ENCODE measurements at places on chromosomes 6 and 20.

- DNase-seq = no peak
These were observed 18.2 kb upstream of the FRMD1 start for GRCh38 chr6:168097221-168097620.

- DNase-seq = peak; percentile 51
These were observed 17.1 kb downstream of the RPRD1B start for GRCh38 chr20:38050686-38051085.

GRCh38 chr6:36357872-36358225, 21.2 kb upstream of the BNIP5 start:
- DNase-seq = no peak

DNA sequence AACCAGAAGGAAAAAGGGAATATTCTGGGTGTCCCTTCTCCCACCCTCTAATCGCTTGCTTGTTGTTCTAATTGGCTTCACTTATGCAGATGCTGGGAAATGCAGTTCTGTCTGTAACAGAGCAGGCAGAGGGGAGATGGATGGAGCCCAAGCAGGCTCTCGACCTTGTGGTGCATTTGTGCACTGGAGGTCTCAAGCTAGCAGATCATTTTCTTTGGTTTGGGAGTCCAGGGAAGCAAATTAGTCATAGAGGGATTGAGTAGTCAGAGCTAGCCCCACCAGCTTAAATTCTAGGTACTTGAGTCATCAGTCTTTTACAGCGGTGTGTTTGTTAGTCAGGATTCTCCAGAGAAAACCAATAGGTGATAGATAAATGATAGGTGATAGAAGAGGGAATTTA, 234.7 kb upstream of the ECI2 start:
- DNase-seq = peak; percentile 88

- DNase-seq = peak; percentile 95
These were observed 122.8 kb downstream of the ALDH8A1 start for GRCh38 chr6:134826889-134827737.

GRCh38 chr20:1108437-1108920, 9.9 kb upstream of the PSMF1 start:
- peak; percentile 70 for DNase-seq

DNA sequence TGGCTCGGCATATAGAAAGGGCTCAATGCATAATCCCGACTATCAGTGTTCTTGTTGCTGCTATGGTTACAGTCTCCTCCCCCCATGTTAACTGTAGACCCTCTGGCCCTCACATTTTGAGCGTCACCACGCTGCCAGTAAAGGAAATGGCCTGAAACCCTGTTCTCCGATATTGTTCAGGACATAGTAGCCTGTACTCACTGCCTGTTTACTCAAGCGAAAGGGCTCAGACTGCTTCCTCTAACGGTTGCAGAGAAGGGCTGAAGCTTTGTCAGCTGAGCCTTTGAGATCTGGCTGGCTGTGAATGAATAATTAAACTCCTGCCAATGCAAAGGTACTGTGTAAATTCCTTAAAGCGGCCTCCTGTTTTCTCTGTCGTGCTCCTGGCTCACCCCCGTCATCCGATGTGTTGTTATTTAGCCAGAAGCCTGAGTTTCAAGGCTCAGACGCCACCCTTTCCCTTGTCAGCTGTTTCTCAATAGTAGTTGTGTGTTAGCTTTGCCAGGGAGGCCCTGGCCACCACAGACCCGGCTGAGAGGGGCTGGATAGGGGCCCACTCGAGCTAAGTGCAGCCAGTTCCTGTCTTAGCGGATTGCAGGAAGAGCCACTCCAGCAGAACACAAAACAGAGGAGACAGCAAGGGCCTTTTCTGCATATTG, 31.2 kb upstream of the RALGAPA2 start:
- DNase-seq = no peak

- no peak for DNase-seq
These were observed 198.3 kb upstream of the SMLR1 start for GRCh38 chr6:130628862-130629261.

- DNase-seq = no peak
These were observed 91.1 kb upstream of the OPRM1 start for GRCh38 chr6:153947808-153948447.

DNA sequence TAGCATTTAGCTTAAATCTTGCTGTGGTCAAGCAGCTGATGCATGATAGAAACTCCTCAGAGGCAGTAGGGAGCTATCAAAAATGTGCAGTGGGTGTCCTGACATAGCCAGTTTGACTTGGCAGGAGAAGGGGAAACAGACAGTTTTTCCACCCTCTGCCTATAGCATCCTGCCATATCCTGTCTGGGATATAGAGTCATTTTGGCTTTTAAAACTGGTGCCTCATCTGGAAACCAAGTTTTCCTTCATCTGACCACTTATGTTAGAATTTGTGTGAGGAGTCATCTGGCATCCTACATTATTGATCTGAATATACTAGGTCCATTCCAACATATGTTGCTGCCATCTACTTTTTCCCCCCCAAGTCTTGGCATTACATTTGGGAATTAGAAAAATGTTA, 284.1 kb downstream of the CD109 start:
- DNase-seq = no peak

DNA sequence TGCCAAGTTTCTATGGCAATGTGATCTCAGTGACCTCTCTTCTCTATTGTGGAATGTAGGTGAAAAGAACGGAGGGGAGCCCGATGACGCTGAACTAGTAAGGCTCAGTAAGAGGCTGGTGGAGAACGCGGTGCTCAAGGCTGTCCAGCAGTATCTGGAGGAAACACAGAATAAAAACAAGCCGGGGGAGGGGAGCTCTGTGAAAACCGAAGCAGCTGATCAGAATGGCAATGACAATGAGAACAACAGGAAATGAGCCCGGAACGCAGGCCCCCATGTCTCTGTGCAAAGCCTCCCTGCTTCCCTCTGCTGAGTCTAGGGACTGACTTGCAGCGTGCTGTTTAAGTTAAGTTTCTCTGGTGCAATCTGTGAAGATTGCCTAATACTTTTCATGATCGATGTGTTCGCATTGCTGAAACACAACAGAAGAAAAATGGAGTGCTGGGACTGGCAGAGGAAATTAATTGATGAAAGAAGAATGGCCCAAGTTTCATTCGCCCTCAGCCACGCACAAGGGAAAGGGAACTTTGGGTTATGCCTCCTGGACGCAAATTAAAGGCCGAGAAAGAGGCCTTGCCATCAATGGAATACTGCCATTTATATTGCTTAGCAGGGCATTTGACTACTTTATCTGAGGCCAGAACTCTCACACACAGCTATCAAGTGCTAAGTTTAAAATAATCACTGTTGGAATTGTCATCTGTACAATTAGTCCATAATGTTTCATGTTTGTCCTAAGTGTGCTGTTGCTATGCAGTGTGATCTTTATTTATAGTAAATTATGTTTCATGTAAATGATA, 146.4 kb downstream of the AKAP7 start:
- no peak for DNase-seq

GRCh38 chr6:11429577-11429976, 108.0 kb upstream of the TMEM170B start:
- DNase-seq = no peak

DNA sequence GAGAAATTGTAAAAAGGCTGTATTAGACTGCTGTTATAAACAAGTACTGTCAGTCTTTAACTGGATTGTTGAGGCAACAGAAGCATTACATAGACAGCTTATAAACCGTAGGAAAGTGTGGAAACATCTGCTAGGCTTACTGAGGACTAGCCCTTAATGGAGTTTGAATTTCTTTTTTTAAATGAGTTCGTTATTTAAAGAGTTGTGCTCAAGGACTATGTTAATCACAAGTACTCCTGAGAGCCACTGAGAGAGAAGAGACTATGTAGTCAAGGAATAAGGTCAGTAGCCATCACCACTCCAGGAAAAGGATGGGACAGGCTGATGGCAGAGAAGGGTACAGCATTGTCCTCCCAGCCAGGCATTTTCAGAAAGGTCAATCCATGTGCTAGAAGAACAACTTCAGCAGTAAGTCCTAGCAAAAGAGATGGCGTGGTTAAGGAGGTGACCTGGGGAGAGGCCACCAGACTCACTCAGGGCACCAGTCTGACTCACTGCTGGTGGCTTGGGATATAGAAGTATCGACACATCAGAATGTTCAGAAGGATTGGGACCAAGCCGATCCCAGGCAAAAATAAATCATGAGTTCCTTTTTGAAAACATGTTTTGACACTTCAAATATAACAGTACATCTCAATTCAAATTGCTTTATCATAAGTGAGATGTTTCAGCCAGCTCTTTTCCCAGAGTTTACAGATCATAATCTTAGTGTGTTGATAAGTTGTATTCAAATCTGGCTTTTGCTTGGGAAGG, 6.4 kb downstream of the RPS12 start:
- peak; percentile 58 for DNase-seq

DNA sequence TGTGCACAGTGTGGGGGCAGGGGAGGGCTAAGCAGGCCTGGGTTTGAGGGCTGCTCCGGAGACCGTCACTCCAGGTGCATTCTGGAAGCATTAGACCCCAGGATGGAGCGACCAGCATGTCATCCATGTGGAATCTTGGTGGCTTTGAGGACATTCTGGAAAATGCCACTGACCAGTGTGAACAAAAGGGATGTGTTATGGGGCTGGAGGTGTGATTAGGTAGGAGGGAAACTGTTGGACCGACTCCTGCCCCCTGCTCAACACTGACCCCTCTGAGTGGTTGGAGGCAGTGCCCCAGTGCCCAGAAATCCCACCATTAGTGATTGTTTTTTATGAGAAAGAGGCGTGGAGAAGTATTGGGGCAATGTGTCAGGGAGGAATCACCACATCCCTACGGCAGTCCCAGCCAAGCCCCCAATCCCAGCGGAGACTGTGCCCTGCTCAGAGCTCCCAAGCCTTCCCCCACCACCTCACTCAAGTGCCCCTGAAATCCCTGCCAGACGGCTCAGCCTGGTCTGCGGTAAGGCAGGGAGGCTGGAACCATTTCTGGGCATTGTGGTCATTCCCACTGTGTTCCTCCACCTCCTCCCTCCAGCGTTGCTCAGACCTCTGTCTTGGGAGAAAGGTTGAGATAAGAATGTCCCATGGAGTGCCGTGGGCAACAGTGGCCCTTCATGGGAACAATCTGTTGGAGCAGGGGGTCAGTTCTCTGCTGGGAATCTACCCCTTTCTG, 44.0 kb upstream of the TTPAL start:
- no peak for DNase-seq

GRCh38 chr6:149320796-149321195, 3.3 kb downstream of the TAB2 start:
- no peak for DNase-seq

GRCh38 chr6:9711365-9711764, 703.5 kb downstream of the TFAP2A start:
- DNase-seq = no peak

DNA sequence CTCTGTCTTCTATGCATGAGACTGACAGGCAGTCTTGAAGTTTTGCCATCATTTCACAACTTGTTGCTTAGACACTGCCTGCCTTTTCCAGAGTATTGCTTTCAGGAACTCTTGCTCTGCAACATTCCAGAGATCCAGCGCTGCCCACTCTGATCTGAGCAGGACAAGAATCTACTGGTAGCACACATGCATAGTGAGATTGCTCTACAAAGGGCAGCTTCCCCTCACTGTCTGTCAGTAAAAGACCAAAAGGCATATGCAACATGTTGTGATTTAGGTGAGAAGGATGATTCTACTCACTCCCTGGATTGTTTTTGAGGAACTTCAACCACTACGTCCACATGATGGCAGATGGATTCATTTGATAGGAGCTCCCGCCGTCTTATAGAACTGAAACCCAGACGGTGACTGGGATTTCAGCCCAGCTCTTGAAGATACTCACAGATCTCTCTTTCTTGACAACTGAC, 259.1 kb downstream of the ARID1B start:
- DNase-seq = no peak
